ENCODE measurements at places on chromosomes 11 and 22.

DNA sequence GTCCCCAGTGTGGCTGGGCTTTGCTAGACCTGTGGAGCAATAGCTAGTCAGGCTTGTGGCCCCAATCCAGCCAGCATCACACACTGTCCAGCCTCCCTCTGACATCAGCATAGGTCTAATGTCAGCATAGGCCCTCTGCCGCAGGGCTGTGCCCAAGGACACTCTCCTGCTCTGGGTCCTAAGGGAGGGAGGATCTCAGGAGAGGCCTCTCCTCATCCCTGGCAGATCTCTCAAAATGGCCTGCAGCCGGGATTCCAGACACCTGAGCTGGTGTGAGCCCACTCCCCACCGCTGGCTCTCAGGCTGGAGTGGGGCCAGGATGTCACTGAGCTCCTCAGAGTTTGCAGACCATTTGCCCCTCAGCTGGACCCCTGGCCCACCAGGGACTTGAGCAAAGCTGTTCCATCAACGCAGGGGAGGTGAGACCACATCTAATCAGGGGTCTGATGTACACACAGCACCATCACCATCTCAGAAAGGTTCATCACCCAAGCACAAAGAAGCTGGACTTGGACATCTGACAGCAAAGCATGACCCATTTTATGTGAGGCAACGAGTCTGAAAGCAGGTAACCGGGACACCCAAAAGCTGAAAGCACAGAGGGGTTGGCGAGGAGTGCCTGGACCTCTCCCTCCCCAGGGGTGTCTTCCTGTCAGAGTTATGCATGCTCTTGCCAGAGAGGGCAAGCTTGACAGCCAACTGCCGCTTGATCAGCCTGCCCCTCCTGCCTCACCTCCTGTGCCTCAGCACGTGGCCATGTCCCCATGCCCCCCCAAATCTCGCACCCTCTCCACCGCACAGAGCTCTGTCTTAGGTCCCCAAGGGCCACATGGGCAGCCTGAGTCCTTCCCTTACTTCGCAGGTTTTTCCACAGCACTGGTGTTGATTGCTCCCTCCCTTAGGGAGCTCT, 69.7 kb upstream of the SEPTIN5 start:
- no peak for DNase-seq

DNA sequence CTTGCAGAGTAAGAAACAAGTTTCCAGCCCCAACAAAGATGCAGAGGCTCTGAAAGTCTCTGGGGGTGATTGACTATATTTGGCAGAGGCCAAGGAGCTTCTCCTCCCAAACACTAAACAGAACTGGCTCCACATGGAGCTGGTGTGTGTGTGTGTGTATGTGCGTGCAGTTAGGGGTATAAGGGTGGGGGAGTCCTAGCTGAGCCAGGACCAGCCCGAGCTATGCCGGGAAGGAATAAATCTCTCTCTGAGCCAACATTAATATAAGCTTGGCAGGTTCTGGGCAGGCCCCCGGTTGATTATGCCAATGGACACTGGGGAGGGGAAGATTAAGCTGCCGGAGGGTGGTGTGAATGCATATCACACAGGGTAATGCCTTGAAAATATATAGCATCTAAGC, 324.2 kb downstream of the MIAT start:
- DNase-seq, result no peak

- DNase-seq, result no peak
These were observed 354.7 kb upstream of the NARS2 start for GRCh38 chr11:78929207-78929905.

DNA sequence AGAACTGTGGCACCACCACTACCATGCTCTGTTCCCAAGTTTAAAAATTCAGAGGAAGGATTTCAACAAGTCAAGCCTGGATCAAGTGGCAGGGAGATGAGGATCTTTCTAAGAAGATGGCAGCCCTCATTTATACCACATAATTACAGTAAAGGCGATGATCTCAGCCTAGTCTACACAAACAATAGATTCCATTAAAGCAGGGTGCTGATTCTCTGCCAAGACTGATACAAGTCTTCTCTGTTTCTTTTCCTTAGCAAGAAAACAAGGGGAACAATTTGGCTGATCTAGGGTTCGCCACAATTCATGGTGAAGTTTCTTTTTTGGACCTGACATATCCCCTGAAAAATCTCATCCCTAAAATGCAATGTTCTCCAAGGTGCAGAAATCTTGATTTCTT, 73.9 kb downstream of the PPFIBP2 start:
- no peak for DNase-seq

GRCh38 chr11:99739464-99740089, 718.8 kb downstream of the CNTN5 start:
- DNase-seq, result peak; percentile 40

DNA sequence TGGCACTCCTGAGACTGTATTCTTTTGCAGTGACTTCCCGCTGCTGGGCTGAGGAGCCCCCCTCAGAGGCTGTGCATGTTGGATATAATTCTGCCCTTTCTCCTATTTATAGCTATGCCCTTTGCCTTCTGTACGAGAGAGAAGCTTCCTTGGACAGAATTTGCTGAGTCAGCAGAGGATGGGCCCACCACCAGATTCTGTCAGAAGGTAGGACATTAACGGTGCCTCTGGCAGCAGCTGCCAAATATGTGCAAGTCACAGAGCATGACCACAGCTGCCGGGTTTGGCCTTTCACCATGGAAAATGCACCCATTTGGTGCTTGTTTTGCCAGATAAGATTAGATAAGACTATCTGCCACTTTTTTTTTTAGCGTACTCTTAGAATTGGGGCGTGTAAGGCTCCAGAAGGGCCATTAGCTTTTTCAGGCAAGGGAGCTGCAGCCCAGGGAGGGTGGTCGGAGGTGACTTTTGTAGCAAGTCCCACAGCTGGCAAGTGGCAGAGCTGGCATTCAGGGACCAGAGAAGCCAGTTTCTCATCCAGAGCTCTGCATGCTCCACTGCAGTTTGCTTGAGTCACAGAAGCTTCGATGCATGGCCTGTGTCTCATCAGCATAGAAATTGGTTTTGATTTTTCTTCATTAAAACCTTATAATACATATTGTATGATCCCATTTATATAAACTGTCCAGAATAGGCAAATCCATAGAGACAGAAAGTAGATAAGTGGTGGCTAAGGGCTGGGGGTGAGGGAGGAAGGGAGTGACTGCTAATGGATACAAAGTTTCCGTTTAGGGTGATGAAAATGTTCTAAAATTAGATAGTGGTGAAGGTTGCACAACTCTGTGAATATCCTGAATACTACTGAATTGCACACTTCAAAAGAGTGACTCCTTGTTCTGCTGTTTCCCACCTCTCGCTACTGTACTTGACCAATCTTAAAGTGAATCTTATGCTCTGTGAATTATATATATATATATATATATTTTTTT, 15.8 kb downstream of the UPB1 start:
- DNase-seq, result peak; percentile 68

DNA sequence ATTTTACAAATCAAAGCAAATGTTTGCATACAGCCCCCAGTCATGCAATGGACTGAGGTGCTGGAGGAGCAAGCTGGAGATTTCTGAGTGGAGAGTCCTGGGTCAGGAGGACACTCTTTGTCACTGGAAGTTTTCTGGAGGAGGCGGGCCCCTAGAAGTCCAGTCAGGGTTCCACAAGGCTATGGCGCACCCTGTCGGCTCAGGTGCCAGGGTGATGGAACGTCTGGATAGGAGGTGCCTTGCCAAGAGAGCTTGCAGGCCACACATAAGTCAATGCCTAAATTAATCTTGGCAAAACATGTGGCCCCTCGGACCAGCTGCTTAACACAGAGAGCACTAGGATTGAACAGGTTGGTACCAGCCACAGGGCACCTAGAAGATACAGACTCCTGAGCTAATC, 174.7 kb upstream of the CADM1 start:
- DNase-seq, result no peak

DNA sequence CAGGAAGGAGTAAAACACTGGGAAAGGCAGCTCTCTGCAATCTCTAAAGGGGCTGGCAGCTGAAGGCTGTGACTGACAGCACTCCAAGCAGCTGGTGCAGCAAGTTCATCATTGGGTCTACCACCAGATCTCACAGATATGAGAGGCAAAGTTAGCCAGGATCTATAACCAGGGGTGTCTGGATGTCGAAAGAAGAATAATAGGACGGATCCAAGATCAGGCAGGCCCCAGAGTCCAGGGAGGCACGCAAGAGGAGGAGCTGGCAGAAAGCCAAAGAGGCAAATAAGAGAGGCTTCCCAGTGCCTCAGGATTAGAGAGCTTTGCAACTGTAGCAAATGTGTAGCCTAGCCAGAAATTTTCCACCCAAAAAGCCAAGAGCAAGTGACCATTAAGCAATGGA, 77.1 kb downstream of the RBMXL2 start:
- no peak for DNase-seq

GRCh38 chr22:42283278-42284201, 13.1 kb upstream of the TCF20 start:
- DNase-seq, result no peak

DNA sequence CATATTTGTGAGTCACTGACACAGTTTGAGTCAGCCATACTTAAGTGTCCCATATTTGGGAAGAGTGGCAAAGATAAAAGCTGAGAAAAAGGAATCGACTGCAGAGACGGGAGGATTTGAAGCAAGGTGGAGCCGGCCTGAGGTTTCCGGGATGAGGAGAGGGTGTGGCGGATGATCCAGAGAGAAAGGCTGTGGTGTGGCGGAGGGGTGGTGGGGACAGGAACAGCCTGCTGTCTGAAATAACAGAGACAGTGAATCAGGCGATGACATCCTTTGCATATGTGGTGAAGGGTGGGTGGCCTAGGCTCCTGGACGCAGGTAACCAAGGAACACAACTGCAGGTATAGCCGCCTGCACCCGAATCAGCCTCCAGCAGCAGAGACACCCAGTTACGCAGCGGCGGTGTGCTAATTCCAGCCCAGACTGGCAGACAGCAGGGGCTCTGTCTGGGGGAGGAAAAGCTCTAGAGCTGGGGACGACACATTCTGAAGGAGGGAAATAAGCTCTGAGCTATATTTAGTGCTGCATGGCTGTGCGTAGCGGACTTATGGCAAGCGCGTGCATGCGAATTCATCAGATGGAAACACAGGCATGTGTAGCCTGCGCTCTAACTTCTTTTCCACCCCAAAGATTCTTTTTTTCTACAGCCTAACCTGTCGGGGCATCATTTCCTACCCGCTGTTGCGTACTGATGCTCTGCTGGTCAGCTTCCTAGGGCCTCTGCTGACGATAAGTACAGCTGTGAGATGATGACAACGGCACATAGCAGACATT, 62.7 kb upstream of the BARX2 start:
- DNase-seq, result peak; percentile 27

DNA sequence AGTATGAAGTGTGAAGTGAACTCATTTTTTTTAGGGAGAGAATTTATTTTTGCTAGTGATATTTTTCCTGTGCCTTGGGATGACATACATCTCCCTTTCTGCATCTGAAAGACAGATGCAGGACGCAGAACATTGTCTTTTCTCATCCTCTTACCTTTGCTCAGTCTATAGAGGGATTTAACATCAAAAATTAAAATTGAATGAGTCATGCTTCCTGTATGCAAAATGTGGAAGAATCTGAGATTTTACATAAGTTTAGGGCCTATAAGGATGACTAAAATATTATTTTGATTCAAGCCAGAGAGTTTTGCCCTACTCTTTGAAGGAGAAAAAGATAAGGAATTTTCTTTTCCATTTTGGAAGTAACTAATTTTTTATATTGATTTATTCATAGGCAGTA, 27.3 kb downstream of the XRCC6 start:
- DNase-seq, result no peak

DNA sequence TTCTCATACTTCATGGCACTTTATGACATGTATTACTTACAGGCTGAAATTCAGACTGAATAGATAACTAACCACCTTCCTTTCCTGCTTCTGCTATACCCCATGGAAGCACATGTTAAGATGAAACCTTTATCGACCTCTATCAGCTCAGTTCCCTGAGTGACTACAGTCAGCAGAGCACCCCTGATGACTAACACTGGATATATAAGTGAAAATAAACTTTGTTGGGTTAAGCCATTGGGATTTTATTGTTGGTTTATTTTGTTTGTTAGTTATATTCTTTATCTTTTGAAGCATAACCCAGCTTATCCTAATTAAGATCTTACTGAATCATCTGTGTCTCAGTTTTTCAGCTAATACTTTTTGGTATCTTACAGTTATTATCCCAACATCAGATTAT, 23.0 kb upstream of the MAML2 start:
- DNase-seq, result peak; percentile 35

DNA sequence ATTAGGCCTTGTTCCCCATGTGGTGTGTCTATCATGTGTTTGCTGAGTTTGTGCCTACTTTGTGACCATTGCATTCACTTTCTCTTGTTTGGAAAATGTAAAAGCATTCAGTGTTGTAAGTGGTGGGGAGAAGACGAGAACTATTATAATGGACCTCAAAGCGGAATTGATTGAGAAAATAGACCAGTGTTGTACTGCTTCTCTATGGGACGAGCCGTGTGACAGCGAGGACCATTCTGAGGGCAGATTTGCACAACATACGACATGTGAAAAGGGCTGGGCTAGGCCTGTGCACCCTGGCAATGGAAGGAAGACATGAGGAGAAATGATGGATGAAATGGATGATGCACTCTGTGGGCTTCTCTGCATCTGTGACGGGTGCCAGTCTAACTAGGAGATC, 233.5 kb downstream of the DSCAML1 start:
- no peak for DNase-seq

DNA sequence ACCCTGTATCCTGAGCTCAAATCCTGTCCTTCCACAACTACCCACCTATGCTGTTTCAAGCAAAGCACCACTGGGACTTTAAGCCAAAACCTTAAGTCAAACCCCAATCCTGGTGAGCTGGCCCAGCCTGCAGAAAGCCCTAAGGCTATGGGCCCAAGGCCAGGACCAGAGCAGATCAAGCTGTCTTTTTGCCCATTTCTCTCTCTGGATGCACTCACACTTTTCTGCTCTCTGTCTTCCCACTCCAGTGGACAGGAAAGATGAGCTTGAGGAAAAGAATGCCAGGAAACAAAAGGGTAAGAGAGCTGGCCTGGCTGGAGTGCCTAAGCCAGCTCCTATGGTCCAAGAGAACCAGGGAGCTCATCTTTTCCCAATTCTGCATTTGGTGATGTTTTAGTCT, 284.3 kb upstream of the ISX start:
- no peak for DNase-seq

- DNase-seq, result no peak
These were observed 19.4 kb upstream of the TMA7B start for GRCh38 chr22:39940757-39941305.

GRCh38 chr11:84319863-84320262, 1033.7 kb upstream of the CCDC90B start:
- no peak for DNase-seq

GRCh38 chr11:78800756-78801155, 226.1 kb upstream of the NARS2 start:
- no peak for DNase-seq

DNA sequence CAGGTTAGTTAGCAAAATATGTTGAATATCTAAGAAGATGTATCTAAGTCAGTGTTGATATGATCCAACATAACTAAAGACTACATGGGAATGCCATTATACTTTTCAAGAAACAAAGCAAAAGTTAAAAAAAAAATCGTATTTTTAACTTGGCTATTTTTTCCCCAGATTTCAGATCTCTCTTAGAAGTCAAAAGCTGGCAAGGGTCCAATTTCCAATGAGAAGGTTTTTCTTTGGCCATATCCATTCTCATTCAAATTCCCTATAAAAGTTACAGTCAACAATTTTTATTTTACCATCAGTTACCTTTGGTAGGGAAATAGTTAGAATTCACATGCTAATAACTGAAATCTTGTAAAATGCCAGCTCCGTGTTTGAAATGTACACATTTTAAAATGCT, 70.5 kb upstream of the FAT3 start:
- no peak for DNase-seq

- peak; percentile 84 for DNase-seq
These were observed 17.6 kb upstream of the PARVA start for GRCh38 chr11:12359761-12360160.
